ENCODE measurements at places on chromosomes 11 and 22. TPM values are rescaled to one million over a fixed set of nuclear protein-coding genes. Genes with fewer than 3 reads are reported as not detected.

TNNI2 gene
- total RNA-seq, result 8.8 TPM

MMP8 gene
- not detected for total RNA-seq

DDIAS gene
- 1.3 TPM for total RNA-seq

MGAT3 gene
- total RNA-seq, result not detected

OPCML gene
- not detected for total RNA-seq

TYR gene
- not detected for total RNA-seq

TRAF6 gene
- total RNA-seq, result 21.0 TPM

IPO7 gene
- 122 TPM for total RNA-seq

IL17REL gene
- not detected for total RNA-seq

OR52E8 gene
- not detected for total RNA-seq

POU2AF2 gene
- not detected for total RNA-seq

MUC5B gene
- total RNA-seq, result 0.17 TPM

HTATIP2 gene
- total RNA-seq, result 64.8 TPM

ACRV1 gene
- not detected for total RNA-seq

BET1L gene
- total RNA-seq, result 53.8 TPM

OR51E2 gene
- total RNA-seq, result not detected

DERL3 gene
- total RNA-seq, result not detected

OTOG gene
- total RNA-seq, result not detected

RHOD gene
- 176 TPM for total RNA-seq

PLAAT2 gene
- not detected for total RNA-seq

POU2AF1 gene
- 0.33 TPM for total RNA-seq

Data from mammary epithelial cell (primary cell).